ENCODE measurements at places on chromosomes 1 and 21.
A peak's percentile ranks its signal among the peaks of the same experiment; 100 is the strongest.

DNA sequence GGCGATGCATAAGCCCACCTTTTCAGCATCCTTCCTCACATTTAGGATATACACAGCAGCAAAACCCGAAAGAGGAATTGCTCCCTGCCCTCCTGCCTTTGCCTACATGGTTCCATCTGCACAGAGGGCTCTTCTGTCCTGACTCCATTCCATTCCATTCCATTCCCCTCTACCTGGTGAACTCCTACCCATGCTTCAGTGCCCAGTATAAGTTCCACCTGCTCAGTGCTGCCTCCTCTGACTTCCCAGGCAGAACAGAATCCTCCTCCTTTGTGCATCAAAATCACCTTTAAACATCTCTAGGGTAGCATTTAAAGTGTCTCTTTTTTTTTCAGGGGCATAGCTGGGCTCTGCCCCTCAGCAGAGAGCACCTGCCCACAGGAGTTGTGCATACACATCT lies 112.9 kb downstream of the PCNX2 start:
- no peak for DNase-seq

GRCh38 chr1:171841931-171842761 lies 848 bp downstream of the DNM3 start:
- DNase-seq = peak; percentile 3

DNA sequence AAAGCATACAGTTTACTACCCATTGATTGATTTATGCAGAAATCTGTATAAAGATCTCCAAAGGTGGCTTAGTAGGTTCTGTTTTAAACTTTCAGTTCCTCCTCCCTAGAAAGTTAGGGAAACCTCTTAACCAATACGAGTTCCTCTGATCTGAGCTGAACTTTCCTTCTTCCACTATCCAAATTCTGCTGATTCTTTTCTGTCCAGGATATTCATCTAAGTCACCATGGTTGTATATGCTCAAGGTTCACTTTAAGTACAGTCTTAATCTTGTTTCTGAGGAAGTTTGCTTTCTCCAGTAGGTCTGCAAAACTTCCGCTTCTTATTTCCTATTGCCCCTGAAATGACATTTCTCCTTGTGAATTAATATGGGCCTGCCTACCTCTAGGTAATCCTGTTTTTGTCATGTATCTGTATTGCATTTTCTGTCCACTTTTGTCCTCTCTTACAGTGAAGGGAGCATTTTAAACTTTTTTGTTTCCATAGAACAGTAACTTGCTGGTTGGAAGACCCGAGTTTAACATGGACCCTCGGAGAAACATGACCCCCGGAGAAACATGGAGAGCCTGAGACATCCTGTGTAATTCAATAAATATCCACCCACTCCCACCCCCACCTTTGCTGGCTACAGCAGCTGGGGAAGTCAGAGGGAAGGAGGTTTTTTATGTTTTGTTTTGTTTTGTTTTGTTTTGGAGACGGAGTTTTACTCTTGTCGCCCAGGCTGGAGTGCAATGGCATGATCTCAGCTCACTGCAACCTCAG lies 16.7 kb upstream of the TUT4 start:
- DNase-seq = no peak

- DNase-seq = peak; percentile 13
These were observed 128.2 kb downstream of the TBX19 start for GRCh38 chr1:168408884-168409283.

DNA sequence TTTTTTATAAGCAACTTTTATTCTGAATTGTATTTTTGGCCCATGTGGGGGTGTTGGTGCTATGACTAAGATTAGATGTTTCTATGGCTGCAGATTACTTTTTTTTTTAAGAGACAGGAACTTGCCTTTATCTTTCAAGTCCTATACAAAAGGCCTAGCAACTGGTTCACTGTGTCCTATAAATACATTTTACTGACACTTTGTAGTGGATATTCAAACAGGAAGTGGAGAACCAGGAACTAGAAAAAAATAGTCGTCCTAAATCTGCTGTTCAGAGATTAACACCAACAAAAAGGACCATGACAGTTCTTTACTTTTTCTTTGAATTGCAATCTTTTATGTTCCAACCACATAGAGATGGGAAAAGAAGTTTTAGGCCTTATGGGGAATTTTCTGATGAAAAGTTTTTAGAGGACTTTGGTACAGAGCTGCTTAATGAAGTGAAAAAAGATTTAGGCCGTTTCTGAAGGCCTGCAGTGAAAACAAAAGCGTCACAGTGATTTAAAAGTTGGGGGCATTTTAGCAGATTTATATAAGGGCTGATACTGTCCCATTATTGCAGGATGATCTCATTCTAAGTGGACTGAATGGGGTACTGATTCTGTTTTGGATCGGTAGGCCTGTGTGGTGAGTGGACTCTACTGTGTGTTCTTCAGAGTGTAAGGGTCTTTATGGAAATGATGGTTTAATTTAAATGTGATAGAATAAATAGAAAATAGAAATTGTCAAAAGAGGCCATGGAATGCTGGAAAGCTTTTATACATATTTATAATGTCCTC lies 136.4 kb upstream of the DEPDC1 start:
- DNase-seq = peak; percentile 15

DNA sequence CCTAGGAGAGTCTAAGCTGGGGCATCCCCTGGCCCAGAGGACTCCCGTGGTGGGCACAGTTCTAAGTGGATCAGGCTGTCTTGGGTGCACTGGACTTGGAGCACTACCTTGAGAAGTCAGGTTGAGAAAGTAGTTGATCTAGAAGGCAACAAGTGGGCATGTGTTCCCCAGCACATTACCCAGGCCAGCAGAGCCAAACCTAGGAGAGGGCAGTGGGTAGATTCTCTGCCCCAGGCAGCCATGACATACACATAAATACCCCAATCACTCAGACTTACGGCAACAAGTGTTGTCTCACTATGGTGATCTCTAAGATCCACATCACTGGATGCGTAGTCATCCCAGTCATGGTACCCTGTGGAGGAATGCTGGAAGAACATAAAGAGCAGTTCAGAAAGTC lies 1.6 kb upstream of the PMF1 start:
- no peak for DNase-seq

- DNase-seq = no peak
These were observed 515.8 kb downstream of the PTPRU start for GRCh38 chr1:29752141-29752540.

GRCh38 chr1:54460861-54461387 lies 54.7 kb upstream of the SSBP3 start:
- DNase-seq = no peak

DNA sequence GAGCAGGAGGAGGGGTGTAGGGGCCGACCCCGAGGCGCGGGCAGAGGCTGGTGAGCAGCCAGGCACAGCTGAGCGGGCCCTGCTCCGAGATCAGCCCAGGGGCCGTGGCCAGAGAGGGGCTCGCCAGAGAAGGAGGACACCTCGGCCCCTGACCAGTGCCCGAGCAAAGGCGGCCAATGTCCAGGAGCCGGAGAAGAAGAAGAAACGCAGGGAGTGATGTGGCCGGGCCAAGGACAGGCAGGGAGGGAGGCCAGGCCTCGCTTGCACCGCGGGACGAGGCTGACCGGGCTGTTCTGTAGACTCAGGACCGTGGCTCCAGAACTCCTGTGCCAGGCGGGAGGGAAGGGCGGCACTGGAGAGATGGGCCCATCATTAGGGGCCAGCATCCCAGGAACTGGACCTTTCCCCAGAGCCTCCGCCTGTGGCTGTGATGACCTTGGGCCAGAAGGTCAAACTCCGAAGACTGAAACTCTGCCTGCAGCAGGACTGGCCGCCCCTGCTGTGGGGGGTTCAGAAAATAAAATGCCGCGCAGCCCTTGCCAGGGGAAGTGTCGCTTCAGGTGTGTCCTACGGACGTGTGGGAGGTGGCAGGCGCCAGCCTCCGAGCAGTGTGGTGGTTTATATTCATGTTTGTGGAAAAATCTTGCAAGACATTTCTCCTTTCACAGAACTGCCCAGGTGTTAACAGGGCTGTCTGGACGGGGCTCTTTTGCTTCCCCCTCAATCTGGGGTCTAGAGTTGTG lies 14.4 kb downstream of the RRP1 start:
- no peak for DNase-seq

- no peak for DNase-seq
These were observed 111.7 kb downstream of the SLC45A1 start for GRCh38 chr1:8429549-8430110.

DNA sequence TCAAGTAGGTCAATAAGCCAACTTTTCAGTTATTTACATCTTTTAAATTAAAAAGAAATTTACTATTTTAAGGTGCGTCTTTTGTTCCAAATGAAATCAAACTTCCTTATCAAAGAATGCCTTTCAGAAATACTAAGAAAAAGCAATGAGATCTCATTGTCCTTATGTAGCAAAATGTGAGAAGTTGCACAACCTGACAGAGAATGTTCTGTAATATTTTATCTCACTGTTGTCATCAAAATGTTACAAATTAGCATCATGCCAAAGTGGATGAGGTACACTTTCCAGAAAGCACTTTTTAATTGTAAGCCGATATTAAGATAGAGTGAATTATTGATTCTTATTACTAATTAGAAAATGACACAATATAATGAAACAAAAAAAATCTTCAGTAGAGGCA lies 50.4 kb downstream of the KCNT2 start:
- DNase-seq = peak; percentile 60

GRCh38 chr21:16078382-16078781 lies 348.6 kb downstream of the USP25 start:
- no peak for DNase-seq

- peak; percentile 17 for DNase-seq
These were observed 37.5 kb downstream of the PGM1 start for GRCh38 chr1:63630666-63631065.

DNA sequence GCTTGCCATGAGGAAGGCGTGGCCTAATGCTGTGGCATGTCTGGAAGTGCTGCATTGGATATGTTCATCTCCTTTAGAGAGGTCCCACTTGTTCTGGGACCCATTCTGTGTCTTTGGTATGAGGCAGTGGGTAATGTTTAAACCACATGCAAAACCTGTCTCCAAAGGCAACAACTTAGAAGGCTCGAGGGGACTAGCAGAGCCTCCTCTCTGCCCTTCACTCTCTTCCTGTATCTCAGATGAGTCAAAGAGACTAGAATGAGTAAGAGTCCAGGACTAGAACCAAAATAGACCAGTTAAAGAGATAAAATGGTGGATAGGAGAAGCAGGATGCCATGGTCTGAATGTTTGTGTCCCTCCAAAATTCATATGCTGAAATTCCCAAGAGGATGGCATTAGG lies 220.8 kb upstream of the KIAA0040 start:
- no peak for DNase-seq

- DNase-seq = peak; percentile 74
These were observed 108.8 kb downstream of the KIF26B start for GRCh38 chr1:245263529-245264095.

DNA sequence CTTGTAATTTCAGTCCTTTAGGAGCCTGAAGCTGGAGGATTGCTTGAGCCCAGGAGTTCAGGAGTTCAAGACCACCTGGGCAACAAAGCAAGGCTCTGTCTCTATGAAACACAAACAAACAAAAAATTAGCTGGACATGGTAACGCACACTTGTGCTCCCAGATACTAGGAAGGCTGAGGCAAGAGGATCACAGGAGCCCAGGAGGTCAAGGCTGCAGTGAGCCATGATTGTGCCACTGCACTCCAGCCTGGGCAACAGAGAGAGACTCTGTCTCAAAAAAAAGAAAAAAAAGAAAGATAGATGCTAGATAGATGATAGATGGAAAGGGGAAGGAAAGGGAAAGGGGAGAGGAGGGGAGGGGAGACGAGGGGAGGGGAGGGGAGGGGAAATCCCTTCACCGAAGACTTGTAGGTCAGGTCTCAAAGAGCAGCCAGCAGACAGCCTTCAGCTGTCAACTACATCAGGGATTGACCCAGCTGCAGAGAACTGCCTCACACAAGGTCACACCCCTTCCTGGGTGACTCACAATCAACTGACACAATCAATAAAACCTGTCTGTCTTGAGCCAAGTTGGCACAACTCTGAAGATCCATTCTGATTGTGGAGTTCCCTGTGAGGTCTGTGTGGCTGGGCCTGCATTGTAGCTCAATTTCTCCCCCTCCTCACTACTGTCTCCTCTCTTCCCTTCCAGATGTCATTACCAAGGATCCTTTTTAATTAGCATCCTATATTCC lies 200.6 kb downstream of the RGS7 start:
- DNase-seq = no peak

GRCh38 chr21:41315726-41316125 lies 875 bp upstream of the FAM3B start:
- no peak for DNase-seq

- no peak for DNase-seq
These were observed 1058.0 kb upstream of the ADGRL4 start for GRCh38 chr1:80064524-80064923.

GRCh38 chr1:156258859-156259258 lies 11.0 kb upstream of the PAQR6 start:
- no peak for DNase-seq

DNA sequence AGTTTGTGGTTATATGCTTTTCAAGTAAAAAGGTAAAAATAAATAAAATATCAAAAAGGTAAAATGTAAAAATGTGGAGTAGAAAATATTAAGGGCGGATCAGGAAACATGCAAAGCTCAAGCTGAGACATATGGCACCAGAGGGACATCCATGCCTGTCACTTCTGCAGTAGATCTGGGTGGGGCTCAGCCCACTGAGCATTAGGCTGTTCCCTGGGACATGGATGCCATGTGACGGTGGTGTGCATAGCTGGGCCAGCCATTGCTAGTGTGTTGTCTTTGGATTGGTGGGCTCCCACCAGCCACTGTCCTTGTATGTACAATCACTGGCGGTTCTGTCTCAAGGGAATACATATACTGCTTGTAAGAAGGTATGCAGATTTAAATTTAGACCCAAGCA lies 3.0 kb downstream of the TTC13 start:
- no peak for DNase-seq

DNA sequence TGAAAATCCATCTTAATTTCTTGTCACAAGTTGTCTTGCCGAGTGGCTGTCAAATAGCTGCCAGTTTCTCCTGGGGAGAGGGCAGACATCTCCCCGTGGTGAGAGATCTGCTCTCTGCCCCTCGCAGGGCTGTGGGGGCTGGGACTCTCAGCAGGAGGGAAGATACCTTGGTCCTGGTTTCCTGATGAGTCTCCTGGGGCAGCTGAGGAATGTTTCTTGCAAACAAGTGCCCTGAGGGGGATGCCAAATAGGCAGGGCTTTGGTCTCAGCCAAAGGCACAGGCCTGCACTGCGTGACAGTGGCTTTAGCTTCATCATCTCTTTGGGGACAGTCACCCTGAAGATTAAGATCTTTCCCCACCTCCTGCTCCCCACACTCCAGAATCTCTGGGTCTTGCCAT lies 40.9 kb downstream of the SYT6 start:
- DNase-seq = no peak

- no peak for DNase-seq
These were observed 53.0 kb downstream of the EYA3 start for GRCh38 chr1:28035420-28035819.

DNA sequence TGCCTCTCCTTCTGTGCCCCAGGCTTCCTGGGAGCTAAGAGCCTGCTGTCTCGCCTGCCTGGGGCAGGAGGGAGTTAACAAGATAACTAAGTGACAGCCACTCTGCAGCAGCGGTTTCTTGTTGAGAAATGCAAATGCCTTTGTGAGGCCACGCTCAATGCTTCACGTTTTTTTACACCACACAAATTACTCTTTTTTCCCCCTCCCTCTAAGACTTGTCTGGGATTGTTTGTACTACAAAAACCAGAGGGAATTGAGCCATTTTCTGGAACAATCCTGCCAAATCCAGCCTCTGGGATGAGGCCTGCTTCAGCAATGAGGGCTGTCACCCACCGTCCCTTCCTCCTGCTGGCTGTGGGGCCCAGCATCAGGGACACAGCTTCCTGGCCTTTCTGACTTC lies 119.6 kb downstream of the ACTL8 start:
- peak; percentile 82 for DNase-seq

Data from cardiac fibroblast (primary cell).